ENCODE measurements at places on chromosomes 1 and 21.

DNA sequence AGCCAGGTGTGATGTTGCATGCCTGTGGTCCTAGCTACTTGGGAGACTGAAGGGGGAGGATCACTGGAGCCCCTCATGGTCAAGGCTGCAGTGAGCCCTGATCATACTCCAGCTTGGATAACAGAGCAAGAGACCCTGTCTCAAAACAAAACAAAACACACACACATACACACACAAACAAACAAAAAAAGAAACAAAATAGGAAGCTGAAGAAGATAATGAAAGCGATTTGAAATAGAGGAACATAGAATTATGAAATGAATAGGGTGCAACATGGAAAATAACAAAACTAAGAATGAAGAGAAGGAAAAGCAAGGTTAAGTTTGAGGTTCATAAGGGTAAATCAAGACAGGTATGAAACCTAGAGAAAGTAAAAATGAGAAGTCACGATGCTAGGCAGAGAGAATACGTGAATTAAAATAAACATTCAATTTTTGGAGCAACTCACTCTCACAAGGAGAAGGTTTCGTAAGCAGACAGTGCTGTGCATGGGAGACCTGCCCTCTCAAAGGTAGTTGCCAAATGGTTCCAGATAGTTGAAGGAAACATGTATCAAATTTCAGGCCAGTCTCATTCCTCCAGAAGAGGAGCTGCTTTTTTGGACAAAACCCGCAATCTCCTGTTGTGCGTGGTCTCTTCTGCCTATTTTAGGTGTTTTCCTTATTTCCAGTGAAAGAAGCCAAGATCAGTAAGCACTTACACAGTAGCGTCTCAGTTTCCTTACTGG is 3.3 kb downstream of the CD46 start:
- no peak for DNase-seq

GRCh38 chr1:51760872-51761271 is 117.7 kb downstream of the NRDC start:
- no peak for DNase-seq

GRCh38 chr1:28905921-28906666 is 8.3 kb upstream of the EPB41 start:
- no peak for DNase-seq

GRCh38 chr1:160460683-160461287 is 60.4 kb downstream of the VANGL2 start:
- DNase-seq: no peak

DNA sequence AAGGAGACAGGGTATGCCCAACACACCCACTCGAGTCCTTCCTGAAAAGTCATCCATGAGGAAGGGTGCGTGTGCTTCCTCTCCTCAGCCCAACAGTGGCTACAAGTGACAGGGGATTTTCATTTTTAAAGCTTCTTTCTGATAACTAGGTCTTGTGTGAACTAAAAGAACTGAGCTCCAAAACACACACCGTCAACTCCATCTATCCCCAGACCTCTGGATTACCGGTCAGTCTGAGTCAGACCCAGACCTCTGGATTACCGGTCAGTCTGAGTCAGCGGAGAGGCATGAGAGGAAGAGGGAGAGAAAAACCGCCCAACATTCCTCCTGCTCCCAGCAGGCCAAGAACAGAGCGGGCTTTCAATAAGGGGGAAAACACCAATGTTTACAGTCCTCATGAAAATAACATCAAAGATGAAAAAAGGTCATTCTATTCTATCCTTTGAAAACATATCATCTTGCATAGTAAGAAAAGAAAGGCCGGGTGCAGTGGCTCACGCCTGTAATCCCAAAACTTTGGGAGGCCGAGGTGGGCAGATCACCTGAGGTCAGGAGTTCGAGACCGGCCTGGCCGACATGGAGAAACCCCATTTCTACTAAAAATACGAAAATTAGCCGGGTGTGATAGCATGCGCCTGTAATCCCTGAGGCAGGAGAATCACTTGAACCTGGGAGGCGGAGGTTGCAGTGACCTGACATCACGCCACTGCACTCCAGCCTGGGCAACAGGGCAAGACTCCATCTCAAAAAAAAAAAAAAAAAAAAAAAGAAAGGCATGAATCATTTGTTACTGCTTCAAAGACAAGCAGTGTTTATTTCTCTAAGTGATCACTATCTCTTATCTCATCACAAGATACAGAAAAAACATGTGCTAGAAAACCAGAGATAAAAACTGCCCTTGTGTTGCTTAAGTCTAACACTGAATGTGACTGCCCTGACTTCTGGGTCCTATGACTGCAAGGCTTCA is 3.4 kb downstream of the PTTG1IP start:
- DNase-seq: no peak

GRCh38 chr1:211328084-211328694 is 1.6 kb downstream of the TRAF5 start:
- no peak for DNase-seq

DNA sequence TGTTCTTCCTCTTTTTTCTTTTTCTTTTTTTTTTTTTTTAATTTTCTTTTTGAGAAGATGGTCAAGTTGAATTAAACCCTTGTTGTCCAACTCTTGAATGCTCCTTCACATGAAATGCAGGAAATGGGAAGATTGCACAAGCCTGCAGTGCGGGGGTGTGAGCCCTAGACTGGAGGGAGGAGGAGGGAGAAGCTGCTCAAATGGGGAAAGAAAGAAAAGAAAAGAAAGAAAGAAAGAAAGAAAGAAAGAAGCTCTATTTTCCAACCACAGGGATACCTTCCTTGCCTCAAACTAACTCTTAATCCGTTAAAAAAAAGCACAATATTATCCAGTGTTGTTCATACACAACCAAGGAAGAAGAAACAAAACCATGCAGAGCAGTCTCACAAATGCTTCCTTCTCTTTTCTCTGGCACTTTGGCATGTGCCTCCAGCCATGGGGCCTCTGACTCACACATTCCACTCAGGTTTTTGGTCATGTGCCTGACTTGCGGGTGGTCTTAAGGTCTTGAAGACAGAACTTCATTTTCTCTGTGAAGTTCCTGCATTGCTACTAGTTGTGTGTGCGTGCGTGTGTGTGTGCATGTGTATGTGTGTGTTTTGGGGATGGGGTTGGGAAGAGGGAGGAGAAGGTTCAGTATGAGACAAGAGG is 276.1 kb downstream of the RPS6KC1 start:
- no peak for DNase-seq

DNA sequence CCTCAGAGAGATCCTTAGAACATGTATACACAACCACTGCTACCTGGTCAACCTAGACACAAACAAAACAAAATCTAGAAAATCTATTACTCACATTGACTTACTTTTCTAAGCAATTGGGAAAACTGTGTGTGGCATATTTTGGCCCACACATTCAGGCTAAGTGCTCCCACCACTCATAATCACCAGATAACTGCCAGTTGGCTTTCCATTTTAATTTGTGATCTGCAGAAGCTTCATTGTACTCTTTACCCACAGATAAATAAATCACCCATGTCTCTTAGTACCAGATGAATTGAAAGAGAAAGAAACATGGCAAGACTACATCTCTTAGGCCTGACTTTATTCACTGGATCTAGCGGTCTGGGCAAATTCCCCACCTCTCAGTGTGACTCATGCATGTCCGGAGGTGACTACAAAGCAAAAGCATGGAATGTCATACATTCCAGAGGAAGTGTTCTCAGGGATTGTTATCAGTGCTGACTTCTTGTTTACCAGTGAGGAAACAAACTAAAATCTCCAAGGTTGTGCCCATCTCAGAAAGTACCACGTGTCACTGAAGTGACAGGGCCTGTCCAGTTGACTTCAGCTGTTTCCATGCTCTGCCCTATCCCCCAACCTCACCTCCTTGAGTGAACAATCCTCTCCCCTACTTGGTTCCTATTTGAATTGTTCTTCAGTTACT is 52.4 kb upstream of the BCL10 start:
- no peak for DNase-seq

- DNase-seq: no peak
These were observed 22.1 kb downstream of the SPOCD1 start for GRCh38 chr1:31793586-31794285.

DNA sequence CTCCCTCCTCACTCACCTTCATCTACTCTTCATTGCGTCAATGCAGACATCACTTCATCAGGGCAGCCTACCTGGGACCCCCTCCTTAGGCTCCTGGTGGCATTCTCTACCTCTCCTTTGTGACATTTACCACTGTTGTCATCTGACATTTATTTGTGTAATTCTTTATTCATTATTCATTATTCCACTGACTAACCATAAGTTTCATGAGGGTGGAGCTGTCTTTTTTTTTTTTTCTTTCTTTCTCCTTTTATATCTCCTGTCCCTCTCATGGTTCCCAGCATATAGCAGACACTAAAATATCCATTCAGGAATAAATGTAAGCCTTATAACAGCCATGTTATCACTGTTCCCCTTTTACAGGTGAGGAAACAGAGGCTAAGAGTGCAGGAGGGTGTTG is 126.8 kb downstream of the KAZN start:
- DNase-seq: no peak

DNA sequence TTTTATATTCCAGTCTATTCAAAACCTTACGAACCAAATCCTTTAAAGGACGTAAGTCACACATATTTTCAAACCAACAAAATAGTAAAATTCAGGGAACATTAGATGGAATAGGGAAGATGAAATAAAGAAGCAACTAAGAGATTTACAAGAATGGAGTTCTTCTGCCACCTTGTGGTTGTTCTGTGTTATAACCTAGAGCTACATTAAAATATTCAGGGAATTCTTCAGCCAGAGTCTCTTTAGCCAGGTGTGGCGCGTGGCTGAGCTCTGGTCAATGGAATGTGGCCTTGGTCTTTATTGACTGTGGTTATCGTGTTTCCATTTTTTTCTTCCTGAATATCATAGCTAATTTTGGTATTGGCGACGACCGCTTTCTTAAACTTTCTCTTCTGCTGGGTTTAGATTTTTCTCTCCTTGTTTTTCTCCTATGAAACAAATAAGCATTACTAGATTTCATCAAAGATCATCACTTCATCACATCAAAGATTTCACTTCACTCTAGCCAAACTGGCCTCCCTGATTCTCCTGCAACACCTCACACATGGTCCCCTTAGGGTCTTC is 221.3 kb downstream of the MRPL39 start:
- DNase-seq: no peak

DNA sequence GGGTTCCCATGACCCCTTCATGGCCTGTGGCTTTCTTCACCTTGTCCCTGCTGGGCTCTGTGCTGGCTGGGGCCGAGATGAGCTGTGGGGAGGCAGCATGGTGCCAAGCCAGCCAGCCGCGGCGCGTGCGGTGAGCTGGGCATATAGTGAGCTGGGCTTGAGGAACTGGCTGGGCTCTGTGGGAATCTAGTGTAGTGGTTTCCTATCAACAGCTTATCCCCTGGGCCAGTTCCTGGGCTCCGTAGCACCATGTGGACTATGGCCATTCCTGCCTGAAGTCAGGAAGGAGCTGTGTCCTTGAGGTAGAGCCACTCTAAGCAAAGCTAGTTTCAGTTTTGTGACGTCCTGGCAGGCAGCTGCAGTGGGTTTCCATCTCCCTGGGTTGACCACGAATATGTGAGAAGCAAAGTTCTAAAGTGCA is 1.8 kb downstream of the NCMAP start:
- DNase-seq: no peak

DNA sequence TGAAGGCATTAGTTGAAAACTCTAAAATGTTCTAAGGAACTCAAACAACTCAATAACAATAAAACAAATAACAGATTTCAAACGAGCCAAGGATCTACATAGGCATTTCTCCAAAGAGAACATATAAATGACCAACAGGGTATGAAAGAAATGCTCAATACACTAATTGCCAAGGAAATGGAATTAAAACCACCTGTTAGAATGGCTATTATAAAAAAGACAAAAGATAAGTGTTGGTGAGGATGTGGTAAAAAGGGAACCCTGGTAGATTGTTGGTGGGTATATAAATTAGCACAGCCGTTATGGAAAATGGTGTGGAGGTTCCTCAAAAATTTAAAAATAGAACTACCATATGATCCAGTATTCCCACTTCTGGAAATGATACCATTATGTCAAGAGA is 9.1 kb upstream of the VAV3 start:
- no peak for DNase-seq

- no peak for DNase-seq
These were observed 1.8 kb downstream of the TMED5 start for GRCh38 chr1:93178418-93178817.

DNA sequence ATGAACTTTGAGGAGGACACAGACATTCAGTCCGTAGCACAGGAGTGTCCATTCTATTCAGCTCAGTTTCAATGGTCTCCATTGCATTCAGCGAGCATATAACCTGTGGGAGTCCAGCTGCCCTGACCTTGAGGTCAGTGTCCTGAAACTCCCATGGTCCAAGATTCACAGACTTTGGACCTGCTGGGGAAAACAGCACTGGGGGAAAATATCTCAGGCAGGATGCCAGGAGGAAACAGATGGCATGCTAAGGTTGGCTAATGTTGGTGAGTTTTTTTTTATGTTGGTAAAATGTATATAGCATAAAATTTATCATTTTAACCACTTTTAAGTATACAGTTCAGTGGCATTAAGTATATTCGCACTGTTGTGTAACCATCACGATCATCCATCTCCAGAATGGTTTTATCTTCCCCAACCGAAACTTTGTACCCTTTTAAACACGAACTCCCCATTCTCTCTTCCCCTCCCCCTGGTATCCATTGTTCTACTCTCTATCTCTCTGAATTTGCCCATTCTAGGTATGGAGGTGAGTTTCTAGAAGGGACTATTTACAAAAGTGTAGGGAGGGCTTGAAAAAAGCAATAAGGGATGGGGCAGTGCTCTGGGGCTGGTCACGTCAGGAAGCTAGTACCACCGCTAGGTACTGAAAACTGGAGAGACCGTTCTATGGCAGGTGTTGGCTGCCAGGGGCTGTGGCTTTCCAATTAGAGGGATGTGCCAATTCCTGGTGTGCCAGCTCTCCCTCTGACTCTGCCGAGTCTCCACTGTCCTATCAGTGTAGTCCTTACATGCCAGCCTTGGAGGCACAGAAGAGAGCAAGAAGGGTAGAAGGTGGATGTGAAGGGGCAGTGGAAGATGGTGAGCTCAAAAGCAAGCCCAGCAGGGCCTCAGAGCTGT is 85.3 kb downstream of the FOXD2 start:
- no peak for DNase-seq

- no peak for DNase-seq
These were observed 108.5 kb upstream of the GNG12 start for GRCh38 chr1:67941746-67942145.

GRCh38 chr1:154453574-154454352 is 48.3 kb upstream of the TDRD10 start:
- DNase-seq: no peak

GRCh38 chr1:32170991-32171390 is 8.5 kb upstream of the TXLNA start:
- DNase-seq: no peak
